ENCODE measurements at places on chromosomes 11 and 22.

GRCh38 chr11:76007166-76007565, 192.2 kb downstream of the UVRAG start:
- DNase-seq = no peak

DNA sequence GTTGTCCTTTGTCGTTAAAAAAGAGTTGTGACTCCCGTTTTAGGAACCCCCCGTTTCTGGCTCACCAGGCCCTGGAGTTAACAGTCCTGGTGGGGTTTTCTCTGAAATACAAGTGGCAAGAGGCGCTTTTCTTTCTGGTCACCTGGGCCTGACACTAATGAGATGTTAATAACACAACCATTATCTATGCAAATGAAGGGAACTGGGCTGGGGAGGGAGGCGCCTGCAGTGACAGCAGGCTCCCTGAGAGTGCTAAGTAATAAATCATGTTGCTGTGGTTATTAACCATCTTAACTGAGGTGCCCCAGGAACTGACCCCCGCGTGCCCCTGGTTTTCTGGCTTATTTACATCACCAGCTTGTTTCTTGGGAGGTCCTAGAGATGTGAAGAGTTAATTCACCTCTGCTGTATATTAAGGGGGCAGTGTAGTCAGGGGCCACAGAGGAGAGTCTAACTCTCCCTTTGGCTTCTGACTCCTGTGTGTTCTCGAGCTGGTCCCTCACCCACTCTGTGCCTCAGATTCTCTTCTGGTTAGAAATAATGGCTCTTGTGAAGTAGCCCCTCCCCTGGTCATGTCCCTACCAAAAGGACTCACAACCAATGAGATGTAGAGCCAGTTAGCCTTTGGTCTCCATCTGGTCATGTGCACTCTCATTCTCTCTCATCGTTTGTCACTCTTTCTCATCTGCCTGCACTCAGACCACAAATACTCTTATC, 276.6 kb upstream of the CADM1 start:
- DNase-seq = no peak

DNA sequence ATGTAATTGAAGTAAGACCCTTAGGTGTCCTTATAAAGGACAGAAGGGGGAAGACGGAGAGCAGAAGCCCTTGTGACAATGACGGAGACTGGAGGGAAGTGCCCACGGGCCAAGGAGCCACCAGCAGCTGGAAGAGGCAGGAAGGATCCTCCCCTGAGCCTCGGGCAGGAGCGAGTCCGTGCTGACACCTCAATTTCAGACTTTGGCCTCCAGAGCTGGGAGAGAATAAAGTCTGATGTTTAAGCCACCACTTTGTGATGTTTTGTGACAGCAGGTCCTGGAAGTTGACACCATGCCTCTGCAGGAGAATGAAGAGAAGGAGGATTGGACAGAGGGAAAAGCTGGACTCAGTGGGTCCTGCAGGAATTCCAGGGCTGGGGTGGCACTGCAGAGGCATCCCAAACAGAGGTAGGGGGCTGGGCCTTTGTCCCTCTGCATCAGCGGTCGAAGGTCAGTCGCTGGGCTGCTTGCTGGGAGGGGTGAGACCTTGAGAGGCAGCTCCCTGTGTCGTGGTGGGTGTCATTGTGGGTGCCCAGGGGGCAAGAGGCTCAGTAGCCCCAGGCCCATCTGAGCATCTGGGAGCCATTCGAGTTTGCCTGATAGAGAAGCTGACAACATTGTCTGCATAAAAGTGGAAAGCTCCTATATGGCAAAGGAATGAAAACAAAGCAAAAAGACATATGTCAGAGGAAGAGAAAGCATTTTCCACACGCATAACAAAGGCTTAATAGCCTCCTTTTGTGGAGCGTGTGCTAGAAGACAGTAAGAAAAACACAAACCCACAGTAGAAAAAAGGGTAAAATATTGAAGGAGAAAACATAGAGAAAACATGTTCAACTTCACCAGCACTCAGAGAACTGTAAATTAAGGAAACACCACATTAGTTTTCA, 68.8 kb downstream of the RTL6 start:
- DNase-seq = no peak

DNA sequence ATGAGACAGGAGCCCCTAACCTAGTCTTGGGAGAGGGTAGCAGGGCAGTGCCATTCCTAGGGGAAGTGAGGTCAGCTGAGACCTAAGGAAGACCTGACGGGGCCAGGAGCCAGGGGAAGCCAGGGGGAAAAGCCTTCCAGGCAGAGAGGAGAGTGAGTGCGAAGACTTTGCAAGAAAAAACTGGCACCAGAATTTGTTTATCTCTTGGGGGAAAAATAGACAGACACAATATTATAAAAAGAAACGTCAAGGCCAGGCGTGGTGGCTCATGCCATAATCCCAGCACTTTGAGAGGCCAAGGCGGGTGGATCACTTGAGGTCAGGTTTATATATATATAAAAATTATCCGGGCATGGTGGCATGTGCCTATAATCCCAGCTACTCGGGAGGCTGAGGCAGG, 26.9 kb upstream of the TESMIN start:
- DNase-seq = no peak

DNA sequence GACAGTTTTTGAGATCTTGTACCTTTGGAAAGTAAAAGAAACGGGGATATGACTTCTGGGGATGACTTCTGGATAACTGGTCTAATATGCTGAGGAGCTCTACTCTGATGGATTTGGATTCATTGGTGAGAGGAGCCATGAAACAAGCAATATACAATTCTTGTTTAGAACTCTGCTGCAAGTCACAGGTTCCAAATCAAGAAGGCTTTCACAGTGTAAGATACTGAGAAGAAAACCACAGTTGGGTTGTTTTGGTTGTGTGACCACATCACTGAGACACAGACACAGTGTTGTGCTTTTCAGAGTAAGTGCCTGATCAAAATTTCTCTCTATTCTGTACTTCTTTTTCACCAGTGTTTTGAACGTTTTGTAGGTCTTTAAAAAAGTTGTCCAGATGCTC, 13.1 kb upstream of the UCP2 start:
- no peak for DNase-seq

GRCh38 chr22:46902998-46903916, 140.8 kb downstream of the TBC1D22A start:
- no peak for DNase-seq

DNA sequence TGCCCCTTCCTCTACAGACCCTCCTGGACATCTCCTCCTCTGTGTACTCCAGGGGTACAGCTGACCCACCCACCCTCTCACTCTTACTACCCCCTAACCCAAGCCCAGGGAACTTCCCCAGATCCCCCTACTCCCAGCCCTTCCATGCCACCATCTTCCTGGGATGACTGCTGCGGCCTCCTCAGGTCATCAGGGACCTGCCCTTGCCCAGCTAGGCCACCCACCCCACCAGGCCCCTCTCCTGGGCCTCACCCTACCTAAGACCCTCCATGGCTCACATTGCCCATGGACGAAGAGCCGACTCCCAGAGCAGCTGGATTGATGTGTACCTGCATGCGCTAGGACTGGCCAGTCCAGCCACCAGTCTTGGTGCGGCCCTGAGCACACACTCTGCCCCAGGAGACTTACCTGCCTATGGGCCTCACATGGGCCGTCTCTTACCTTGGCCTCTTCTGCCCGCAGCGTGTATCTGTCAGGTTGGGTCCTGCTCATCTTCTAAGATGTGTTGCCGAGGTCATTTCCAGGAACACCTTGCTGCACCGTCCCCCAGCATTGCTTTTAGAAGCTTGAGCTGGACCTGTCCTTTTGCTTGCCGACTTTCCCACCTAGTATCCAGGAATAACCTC, 2.0 kb upstream of the CLDN5 start:
- no peak for DNase-seq

DNA sequence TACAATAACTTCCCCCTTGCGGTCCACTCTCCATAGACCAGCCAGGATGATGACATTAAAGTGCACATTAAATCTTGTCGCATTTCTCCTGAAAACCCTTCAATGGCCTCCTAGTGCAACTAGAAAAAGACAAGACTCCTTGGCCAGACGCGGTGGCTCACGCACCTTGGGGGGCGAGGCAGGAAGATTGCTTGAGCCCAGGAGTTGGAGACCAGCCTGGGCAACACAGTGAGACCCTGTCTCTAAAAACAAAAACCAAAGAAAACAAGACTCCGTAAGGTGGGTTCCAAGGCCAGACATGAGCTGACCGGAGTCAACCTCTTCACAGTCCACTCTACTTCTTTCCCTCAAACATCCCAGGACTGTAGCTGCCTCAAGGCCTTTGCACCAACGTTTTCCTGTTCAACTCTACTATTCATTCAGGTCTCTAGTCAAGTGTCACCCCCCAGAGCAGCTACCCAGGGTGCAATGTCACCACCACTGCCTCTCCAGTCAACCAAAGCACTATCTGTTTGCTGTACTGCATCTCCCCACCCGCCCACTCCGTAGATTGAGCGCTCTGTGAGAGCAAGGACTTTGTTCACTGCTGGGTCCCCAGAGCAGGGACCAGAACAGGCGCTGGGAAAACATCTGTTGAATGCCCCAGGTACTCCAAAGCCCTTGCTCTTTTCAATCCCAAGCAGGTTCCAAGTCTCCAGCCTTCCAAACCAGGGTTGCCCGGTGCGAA, 739 bp downstream of the ZMAT5 start:
- DNase-seq = no peak

DNA sequence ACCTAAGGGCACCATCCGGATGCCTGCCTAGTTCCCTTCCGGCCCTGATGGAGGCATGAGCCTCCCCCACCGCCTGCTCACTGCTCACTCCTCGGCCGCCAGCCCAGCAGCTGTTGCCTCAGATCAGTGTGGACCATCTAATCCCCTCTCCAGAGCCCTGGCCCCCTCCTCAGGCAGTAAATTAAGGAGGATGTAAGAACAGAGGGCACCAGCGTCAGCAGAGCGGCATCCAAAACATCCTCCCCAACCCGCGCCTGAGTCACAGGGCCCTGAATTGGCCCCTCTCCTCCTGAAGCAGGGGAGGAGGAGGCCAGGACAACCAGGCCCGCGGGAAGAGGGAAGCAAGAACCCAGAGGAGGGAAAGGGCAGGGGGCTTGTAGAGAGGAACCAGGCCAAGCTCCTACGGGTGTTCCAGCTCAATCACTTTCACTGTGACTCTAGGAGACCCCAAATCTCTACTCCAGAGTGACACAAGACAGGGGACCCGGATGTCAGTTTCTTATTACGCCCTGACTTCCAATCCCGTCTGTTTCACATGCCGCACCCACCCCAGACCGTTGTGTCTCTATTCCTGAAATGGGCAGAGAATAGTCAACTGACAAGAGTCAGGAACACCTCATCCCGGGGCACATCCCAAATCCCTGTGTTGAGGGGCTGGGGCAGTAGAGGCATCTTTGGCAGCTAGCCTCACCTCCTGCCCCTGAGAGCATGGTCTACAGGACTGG, 31.3 kb upstream of the MYOD1 start:
- no peak for DNase-seq

GRCh38 chr11:133115099-133115498, 417.2 kb downstream of the OPCML start:
- no peak for DNase-seq

- no peak for DNase-seq
These were observed 19.6 kb upstream of the PDGFD start for GRCh38 chr11:104183593-104183992.

DNA sequence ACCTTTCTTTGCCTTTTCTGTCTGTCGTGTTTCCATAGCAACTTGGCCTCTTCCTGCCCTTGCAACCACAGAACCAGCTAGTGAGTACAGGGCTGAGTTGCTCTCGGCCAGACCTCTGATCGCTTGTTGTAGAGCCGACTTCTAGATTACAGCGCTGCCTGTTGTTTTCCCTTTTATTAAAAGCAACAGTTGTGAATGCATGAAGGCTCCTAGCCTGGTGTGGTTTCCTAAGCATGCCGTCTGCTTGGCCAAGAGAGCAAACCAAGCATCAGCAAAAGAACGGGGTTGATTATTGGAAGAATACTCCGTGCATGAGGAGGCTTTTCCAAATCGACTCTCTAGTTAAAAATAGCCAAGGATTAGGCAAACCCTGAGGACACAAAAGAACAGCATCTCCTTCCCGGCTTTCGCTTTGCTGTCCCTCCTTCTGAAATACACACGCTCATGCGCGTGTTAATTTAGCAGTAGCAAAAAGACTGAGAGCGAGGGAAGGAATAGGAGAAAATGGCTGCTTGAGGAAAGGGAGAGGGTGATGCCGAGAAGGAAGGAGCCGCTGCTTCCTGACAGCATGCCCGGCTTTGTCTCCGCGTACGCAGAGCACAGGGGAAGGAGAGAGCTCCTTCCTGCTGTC, 71.5 kb upstream of the TTC12 start:
- no peak for DNase-seq

GRCh38 chr22:37906364-37907008, 389 bp downstream of the MICALL1 start:
- DNase-seq = no peak

DNA sequence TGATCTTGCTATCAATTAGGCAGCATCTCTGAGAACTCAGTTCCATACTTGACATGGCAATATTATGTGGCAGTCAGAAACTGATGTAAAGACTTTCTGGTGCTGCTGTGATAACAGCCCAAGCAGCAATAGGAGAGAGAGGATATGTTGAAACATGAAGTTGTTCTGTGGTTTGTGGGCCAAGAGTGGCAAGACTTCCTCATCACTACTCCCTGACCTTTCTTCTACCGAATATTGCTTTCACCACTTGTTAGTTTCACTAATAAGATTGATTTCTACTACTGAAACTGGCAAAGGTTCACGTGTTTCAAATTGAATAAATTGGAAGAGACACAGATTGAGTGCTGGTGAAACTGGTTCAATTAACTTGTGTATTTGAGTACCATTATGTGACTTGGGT, 852.6 kb upstream of the RAG2 start:
- no peak for DNase-seq

GRCh38 chr11:41714101-41714500, 254.6 kb upstream of the LRRC4C start:
- no peak for DNase-seq

GRCh38 chr11:59012398-59013265, 73.3 kb downstream of the GLYATL1 start:
- DNase-seq = no peak

DNA sequence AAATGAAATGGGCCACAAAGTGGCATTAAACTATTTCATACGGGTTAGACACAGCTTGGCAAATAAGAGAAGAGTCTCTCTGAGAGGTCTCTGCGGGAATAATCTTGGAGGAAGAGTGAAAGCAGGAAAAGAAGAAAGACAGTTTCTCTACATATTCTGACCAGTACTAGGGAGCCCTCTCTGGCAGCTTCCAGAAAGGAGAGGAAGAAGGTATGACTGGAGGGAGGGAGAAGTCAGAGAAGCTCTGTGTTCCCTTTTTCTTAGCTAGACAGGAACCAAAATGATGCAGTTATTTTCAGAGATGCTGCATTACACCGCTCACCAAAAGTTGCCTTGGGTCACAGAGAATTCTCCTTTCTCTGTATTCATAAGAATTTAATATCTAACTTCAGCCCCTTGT, 382.1 kb downstream of the KCNA4 start:
- DNase-seq = no peak

GRCh38 chr22:38921806-38922205, 35.6 kb upstream of the APOBEC3A start:
- no peak for DNase-seq

- peak; percentile 72 for DNase-seq
These were observed at the start of gene RCOR2 for GRCh38 chr11:63916837-63917691. Gene RCOR2 (minus strand): TSS chr11:63917164. CDS start chr11:63916456, 708 bp downstream.

- peak; percentile 87 for DNase-seq
These were observed 85.1 kb downstream of the TRIM44 start for GRCh38 chr11:35747668-35748067.

GRCh38 chr11:60953781-60954180, 1.8 kb upstream of the SLC15A3 start:
- no peak for DNase-seq

GRCh38 chr11:122882857-122883645, 492 bp downstream of the JHY start:
- peak; percentile 83 for DNase-seq

GRCh38 chr11:76185931-76186401, 20.3 kb downstream of the WNT11 start:
- no peak for DNase-seq

GRCh38 chr11:112377946-112378345, 117.3 kb upstream of the PLET1 start:
- no peak for DNase-seq

Measured in NCI-H2081 (cell line).